ENCODE measurements at places on chromosomes 16 and 17.

DNA sequence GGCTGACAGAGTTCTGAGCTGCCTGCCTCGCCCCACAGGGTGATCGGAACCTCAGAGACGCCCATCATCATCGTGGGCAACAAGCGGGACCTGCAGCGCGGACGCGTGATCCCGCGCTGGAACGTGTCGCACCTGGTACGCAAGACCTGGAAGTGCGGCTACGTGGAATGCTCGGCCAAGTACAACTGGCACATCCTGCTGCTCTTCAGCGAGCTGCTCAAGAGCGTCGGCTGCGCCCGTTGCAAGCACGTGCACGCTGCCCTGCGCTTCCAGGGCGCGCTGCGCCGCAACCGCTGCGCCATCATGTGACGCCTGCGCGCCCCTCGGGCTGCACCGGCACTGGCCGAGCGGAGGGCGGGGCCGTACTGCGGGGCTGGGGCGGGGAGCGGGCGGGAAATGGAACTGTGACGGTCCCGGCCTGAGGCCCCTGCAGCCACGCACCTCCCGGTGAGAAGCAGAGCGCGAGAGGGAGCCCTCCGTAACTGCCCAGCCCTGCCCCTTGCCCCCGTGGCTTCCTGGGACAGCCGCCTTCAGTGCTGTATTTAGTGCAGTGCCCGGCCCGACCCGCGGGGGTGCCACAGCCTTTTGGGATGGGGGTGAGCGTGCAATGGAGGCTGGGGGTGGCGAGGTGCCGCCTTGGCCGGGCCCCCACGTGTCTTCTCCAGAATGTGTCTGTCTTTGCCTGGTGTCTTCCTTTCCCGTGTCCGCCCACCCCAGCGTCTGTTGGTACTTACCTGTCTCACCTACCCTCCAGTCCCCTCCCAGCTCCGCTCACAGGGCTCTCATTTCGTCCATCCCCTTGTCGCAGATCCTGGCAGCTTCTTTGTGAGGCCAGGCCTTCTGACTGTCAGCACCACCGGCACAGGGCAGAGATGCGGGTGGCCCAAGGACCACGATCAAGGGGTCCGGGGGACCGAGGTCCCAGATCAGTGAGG, 9.8 kb downstream of the RASL10B start:
- no peak for DNase-seq

DNA sequence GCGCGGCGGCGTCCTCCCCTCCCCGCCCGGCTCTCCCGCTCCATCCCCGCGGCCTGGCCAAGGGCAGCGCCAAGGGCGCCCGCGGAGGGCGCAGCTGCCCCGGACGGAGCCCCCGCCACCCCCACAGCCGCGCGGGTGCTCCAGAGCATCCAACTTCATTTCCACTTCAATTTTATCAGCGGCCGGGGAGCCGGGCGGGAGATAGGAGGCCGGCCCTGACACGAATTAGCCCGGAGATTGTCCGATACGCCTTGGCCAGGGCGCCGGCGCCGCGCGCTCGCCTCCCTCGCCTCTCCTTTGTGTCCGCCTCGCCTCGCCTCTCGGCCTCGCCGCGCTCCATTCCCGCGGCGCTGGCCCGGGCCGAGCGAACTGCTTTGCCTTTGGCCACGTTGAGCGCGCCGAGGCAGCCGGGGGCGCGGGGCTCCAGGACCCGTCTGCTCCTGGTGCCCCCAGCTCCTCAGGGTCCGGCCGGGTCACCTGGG, 129.1 kb upstream of the LHX1 start:
- DNase-seq = no peak

DNA sequence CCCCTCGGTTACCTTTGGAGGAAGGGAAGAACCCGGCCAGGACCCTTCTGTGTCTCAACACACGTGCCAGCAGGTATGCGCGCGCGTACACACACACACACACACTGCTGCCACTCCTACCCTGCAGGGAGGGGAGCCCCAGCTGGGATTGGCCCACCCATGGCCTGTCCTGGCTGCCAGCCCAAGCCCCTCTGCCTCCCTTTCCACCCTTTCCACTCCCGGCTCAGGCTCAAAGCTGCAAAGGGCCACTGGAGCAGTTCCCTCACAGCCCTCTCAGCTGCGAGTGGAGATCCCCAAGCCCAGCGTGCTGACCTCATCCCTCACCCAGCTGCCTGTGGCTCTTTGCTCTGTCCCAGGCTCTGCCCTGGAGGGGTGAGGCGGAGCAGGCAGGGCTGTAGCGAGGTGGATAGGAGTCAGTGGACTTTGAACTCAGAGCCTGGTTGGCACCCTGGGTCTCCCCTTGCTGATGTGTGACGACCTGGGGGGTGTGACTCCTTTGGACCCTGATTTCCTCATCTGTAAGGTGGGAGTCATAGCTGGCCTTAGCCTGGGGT, 14.5 kb downstream of the KIF19 start:
- DNase-seq = no peak

- DNase-seq = no peak
These were observed 14.4 kb downstream of the CA4 start for GRCh38 chr17:60164164-60164563.

GRCh38 chr16:11144122-11144521, 111.9 kb downstream of the SOCS1 start:
- no peak for DNase-seq

DNA sequence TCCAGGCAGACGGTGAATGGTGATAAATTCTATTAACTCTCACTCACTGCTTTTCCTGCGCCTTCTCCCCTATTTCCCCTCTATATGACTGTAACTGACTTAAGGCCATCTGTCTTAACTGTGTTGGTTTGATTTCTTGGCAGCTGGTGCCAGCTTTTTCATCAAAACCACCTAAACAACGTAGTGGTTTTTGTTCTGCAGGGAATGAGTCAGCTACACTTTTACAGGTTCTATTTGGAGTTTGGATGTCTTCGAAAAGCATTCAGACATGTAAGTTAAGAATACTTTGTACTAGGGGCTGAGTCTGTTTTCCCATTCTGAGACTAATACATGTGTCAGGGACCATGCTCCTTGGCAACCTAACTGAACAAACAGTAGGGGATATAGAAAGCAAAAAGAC, 8.5 kb downstream of the REXO5 start:
- no peak for DNase-seq

DNA sequence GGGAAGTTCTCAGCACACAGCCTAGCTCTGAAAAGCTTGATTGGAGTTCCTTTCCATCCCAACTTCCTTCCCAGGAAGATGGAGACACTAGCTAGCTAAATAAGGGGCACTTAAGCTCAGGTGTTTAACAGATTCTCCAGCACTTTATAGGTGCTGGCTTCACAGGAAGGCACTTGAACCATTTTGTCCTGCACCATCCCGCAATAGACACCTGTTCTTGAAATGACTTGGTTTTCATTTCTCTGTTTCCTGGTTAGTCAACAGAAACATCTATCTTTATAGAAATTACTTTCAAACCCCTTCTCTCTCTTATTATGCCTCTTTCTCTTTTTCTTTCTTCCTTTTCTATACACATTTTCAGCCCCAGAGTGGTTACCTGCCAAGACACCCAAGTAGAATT, 409.9 kb upstream of the ZFHX3 start:
- DNase-seq = no peak

- DNase-seq = no peak
These were observed 5.2 kb downstream of the FAM20A start for GRCh38 chr17:68595986-68596385.

DNA sequence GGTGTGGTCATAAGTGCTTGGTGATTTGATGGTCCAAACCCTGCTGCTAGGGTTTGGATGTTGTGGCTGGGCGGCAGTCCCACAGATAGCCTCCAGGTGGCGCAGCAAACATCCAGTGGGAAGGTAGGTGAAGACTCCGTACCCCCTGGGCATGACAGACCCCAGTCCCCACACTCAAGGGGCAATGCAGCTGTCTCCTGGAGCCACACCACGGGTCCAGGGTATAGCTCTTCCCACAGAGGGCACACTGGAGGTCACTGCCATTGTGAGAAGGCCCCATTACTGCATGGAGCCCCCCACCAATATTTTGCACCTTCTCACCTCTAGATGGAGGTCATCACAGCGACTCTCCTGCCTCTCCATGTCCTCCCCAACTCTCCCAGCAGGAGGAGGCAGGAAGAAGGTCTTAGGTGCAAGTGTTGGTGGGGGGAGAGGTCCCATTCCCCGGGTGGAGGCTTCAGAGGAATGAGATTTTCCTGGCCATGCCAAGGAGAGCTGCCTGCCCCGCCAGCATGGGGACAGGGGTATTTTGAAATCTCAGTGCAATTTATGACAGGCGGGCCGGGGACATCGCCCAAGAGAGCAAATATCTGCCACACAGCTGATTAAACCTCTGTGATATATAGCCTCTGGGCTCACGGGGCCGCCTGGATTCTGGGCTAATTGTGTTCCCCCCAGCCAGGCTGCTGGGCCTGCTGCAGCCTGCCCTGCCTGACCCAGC, 17.1 kb upstream of the C17orf113 start:
- peak; percentile 60 for DNase-seq

- DNase-seq = no peak
These were observed 46.8 kb downstream of the IL21R start for GRCh38 chr16:27448532-27449433.

DNA sequence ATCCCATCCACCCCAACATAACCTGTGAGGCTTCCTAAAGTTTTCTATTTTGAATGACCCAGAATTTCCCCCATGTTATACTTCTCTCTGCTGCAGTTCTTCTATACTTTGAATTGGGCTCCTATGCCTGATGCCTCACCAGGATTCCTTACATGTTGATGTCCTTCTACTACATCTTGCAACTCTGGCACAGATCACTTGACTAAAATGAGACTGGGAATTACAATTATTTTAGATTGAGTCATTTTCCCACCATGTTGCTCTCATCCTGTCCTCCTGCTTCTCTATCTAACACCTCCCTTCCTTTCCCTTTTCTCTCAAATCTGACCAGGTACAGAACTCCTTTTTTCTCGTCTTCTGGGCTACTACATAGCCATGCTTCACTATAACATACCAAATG, 314.0 kb upstream of the KCNJ16 start:
- no peak for DNase-seq

GRCh38 chr17:79066963-79067362, 7.7 kb upstream of the ENGASE start:
- DNase-seq = no peak

DNA sequence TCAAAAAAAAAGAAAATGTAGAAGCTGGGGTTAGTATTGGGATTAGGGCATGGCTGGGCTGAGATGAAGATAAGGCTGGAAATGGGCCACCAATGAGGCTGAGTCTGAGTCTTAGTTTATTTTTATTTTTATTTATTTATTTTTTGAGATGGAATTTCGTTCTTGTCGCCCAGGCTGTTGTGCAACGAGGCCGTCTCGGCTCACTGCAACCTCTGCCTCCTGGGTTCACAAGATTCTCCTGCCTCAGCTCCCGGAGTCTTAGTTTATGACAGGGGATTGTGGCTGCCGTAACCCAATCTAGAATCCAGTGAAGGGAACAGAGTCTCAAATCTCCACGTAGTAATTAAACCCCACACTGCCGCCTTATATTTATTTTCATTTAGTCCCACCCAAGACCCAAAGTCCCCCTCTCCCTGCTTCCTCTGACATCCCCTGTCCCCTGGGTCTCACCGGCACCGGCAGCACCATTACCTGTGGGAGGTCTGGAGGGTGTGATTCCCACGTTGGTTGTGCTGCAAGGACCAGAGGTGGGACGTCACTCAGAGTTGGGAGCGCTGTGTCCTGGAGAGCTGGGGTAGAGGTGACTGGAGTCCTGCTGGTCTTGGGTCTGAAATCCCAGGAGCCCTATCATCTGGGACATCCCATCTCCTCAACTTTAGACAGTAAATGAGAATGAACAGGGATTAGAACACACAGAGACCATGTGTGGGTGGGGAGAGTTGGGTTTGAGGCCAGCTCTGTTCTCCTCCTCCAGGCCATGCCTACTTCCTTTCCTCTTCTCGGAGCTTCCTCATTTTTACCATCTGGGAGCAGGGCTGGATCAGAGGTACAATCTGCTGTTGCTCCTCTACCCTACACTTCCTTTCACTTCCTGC, at the start of gene CLEC10A:
CLEC10A (minus strand) TSS at position 671 of the 875 bp plus-strand sequence. CDS start 1,439 bp downstream, outside the sequence.
- no peak for DNase-seq

GRCh38 chr17:75876190-75876937, 2.0 kb downstream of the TRIM47 start:
- DNase-seq = peak; percentile 92

DNA sequence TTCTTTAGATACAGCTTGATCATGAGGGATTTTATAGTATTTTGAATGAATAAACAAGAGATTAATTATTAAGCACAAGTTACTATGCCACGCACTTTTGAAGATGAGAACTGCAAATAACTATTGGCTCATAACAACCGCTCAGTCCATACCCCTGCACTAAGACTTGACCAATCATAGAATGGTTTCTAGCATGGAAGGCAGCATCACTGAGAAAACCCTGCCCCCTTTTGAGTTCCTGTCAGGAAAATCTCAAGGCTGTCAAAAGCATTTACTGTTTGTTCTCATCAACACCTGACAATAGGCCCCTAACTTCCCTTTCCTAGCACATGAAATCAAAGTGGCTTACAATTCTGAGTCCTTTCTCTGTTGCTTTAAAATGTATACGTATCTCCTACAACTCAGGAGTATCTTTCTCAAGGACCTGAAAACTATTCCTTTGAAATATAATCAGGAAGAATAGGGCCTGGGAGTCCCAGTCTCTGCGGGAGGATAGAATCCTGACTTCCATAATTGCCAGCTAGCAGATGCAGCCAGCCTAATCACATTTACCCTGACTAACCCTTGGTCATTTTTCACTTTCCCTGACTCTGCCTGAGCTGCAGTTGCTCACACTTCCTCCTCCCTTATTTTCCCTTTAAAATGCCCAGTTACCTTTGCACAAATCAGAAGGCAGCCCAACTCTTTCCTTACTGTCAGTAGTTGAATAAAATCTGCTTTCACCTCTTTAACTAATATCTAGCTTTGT, 9.1 kb upstream of the MMD start:
- no peak for DNase-seq

DNA sequence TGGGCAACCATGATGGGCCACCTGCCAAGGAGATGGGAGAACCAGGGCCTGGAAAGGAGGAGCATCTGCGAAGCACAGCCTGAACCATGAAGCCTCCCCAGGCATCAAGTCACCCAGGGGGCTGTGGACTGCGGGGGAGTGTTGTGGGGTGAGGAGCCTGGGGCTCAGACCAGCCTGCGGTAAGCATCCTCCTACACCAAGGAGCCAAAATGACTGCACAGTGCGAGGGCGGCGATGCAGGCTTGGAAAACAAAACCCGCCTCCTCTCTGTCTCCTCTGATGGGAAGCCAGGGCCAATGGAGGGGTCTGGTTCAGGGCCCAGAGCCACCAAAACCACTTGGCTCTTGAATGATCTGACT, 18.1 kb upstream of the MAF start:
- no peak for DNase-seq

- no peak for DNase-seq
These were observed 45.1 kb downstream of the IRX6 start for GRCh38 chr16:55369151-55369550.

DNA sequence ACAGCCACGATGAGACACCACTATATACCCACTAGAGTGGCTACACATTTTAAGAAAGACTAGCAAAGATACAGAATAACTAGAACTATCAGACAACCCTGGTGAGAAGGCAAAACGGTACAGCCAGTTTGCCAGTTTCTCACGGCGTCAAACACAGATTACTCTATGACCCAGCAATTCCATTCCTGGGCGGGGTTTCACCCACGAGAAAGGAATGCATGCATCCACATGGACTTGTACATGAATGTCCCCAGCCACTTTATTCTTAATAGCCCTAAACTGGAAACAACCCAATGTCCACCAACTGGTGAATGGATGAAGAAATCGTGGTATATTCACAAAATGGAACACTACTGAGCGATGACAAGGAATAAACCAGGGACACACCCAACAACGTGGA, 74.5 kb downstream of the MYH10 start:
- DNase-seq = no peak

Data from adrenal gland (tissue), 19 donors.